ENCODE measurements at places on chromosomes 5 and 9. TPM values are rescaled to one million over a fixed set of nuclear protein-coding genes. Genes with fewer than 3 reads are reported as not detected.

- H3K27ac ChIP-seq: no peak overlapping the region
- no peak overlapping the region for H3K4me3 ChIP-seq
- no peaks in the 10 kb centered on the region for H3K27me3 ChIP-seq
- DNase-seq: no peak
- no peaks in the 10 kb centered on the region for H3K36me3 ChIP-seq
Measured at GRCh38 chr5:61168951-61169350, 6.7 kb upstream of the SMIM15 start.

DNA sequence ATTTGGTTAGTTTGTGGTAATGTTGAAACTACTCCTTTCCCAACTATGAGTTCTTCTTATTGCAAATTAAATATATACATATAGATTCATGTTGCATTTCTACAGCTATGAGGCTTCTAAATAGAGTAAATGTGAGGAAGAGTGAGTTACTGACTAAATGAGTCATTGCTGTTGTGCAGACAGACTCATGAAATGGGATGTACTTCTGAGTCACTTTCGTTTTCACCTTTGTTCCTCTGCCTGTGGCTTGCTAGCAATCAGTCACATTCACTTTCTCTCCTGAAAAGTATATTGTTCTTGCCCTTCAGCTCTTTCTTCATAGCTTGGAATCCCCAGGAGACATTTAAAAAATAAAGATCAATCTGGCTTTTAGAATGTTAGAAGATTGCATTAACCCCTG lies 295.5 kb upstream of the SMC2 start:
- no peaks in the 10 kb centered on the region for H3K27me3 ChIP-seq
- H3K4me1 ChIP-seq: no peaks in the 10 kb centered on the region

GRCh38 chr5:172672681-172673080 lies 31.6 kb downstream of the NEURL1B start:
- DNase-seq: no peak
- H3K4me3 ChIP-seq: no peak overlapping the region
- no peak overlapping the region for H3K27ac ChIP-seq

GRCh38 chr9:92764381-92764987 lies at the start of gene BICD2:
BICD2 (minus strand) TSS chr9:92764833; CDS start chr9:92764744, 89 bp downstream.
- H3K36me3 ChIP-seq: no peaks in the 10 kb centered on the region
- H3K4me3 ChIP-seq: peak within 1 kb of the TSS; percentile 99
- no peak for DNase-seq
- no peaks in the 10 kb centered on the region for H3K27me3 ChIP-seq
- H3K27ac ChIP-seq: peak within 1 kb of the TSS; percentile 99

DNA sequence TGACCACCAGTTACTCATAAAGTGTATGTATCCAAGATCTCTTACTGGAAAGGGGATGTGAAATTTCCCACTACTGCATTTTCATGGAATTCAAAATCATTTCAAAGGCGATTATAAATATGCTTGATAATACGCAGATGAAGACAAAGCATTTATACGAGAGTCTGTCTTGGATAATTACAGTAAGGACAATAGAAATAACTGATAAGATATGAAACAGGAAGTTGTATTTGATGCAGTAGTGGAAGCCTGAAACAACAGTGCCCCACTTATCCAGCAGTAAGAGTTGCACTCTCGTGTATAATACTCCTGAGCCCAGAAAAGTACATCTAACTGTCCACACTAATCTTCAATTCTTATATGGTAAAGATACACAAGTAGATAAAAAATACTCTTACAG lies 188.7 kb upstream of the POU5F2 start:
- H3K4me1 ChIP-seq: no peaks in the 10 kb centered on the region
- H3K27ac ChIP-seq: no peak overlapping the region
- DNase-seq: no peak
- no peak overlapping the region for H3K4me3 ChIP-seq
- no peaks in the 10 kb centered on the region for H3K27me3 ChIP-seq

CNTNAP3B gene
- total RNA-seq: 52.0 TPM

GRCh38 chr5:74648835-74649293 lies 8.3 kb upstream of the ENC1 start:
- DNase-seq: no peak
- no peaks in the 10 kb centered on the region for H3K36me3 ChIP-seq
- H3K4me1 ChIP-seq: no peaks in the 10 kb centered on the region
- no peak overlapping the region for H3K27ac ChIP-seq
- H3K4me3 ChIP-seq: no peak overlapping the region

DNA sequence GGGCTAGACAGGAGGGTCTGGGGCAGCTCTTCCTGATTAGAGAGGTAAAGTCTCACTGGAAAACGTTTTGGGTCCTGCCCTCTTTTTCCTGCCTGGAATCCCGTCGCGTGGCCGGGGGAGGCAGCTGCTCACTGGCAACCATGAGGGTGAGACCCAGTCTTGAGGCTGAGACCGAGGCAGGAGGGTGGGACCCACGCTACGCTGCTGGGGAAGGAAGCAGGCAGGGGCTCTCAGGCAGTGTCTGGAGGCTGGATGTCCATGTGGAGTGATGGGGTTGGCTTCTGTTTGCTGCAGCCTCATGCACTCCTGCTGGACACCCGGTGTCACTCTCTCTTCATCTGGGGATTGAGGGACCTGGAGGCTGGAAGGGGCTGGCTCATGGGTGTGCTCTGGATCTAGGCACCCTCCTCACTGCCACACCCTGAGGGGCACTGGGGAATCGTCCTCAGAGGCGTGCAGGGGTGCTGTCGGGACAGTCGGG lies 11.3 kb upstream of the SLC2A6 start:
- peaks cover 9% of the 10 kb centered on the region for H3K27me3 ChIP-seq
- H3K4me1 ChIP-seq: no peaks in the 10 kb centered on the region
- no peaks in the 10 kb centered on the region for H3K36me3 ChIP-seq
- no peak overlapping the region for H3K4me3 ChIP-seq
- H3K27ac ChIP-seq: no peak overlapping the region

DNA sequence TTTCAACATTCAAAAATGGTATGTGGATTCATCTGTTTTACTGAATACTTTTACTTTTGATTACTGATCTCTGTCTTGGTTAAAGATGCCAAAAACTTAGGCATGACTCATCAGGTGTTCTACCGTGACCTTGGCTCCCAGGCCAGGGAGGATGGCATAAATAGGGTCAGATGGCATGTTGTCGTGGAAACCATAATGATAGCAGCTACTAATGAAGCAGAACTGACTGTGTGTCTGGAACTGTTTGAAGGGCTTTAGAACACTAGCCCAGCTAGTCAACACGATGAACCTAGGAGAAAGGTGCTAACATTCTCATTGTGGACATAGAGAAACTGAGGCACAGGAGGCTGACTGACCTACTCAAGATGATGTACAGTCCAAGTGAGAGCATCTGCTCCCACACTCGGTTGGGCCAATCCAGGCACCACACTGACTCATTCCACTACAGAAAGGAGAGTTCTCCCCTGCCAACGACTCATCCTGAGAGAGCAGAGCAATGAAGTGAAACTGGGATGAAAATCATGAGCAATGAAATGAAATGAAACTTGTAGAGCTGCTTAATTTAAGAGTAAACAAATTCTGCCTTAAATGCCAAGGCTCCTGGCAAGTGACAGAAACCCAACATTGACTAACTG lies 116.0 kb downstream of the TENT4A start:
- H3K27ac ChIP-seq: no peak overlapping the region
- no peaks in the 10 kb centered on the region for H3K27me3 ChIP-seq
- no peak for DNase-seq
- H3K4me1 ChIP-seq: peaks cover 15% of the 10 kb centered on the region
- H3K36me3 ChIP-seq: no peaks in the 10 kb centered on the region
- no peak overlapping the region for H3K4me3 ChIP-seq

- no peaks in the 10 kb centered on the region for H3K4me1 ChIP-seq
- H3K27ac ChIP-seq: no peak overlapping the region
- DNase-seq: peak; percentile 44
- peaks cover 54% of the 10 kb centered on the region for H3K27me3 ChIP-seq
- H3K4me3 ChIP-seq: peak overlapping the region; percentile 21
Measured at GRCh38 chr5:180590543-180591310, 572 bp downstream of the SCGB3A1 start.

BNIP1 gene
- 11.8 TPM for total RNA-seq

GRCh38 chr5:95621839-95622629 lies 2.1 kb downstream of the GPR150 start:
- no peak overlapping the region for H3K4me3 ChIP-seq
- H3K4me1 ChIP-seq: no peaks in the 10 kb centered on the region
- H3K27me3 ChIP-seq: peaks cover 5% of the 10 kb centered on the region
- no peak for DNase-seq

GRCh38 chr5:55634209-55634805 lies 77.8 kb downstream of the SLC38A9 start:
- peak overlapping the region; percentile 1 for H3K4me3 ChIP-seq
- no peaks in the 10 kb centered on the region for H3K36me3 ChIP-seq
- H3K27me3 ChIP-seq: no peaks in the 10 kb centered on the region
- peak overlapping the region; percentile 50 for H3K27ac ChIP-seq

DNA sequence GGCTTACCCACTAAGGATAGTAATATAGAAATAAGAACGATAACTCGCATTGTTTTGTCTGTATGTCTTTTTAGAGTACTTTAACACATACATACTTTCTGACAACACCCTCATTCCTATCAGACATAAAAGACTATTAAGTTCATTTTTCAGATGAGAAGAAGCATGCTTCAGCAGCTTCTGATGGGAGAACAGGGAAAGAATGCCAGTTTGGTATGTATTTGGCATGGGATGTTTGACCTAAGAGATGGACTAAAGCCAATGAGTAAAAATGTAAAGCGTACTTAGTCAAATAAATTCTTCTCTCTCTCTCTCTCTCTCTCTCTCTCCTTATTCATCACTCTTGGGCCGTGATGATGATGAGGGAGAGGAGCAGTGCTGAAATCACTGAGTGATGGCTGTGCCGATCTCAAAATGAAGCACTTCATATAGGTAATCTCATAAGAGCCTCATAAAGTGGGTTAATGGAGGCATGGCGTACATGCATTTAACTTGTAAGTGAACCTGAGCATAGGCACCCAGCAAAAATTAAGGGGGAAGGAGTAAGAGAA lies 71.5 kb downstream of the SLIT3 start:
- no peak overlapping the region for H3K27ac ChIP-seq
- H3K4me1 ChIP-seq: peaks cover 14% of the 10 kb centered on the region
- DNase-seq: no peak
- H3K27me3 ChIP-seq: no peaks in the 10 kb centered on the region
- H3K36me3 ChIP-seq: no peaks in the 10 kb centered on the region
- H3K4me3 ChIP-seq: no peak overlapping the region

SURF6 gene
- 16.3 TPM for total RNA-seq

GRCh38 chr5:80368661-80369480 lies 39.0 kb upstream of the ZFYVE16 start:
- H3K27ac ChIP-seq: no peak overlapping the region
- no peaks in the 10 kb centered on the region for H3K27me3 ChIP-seq
- H3K36me3 ChIP-seq: no peaks in the 10 kb centered on the region
- no peak overlapping the region for H3K4me3 ChIP-seq
- no peak for DNase-seq
- no peaks in the 10 kb centered on the region for H3K4me1 ChIP-seq

PALM2AKAP2 gene
- total RNA-seq: 2.9 TPM

GRCh38 chr9:87371795-87372355 lies 125.8 kb upstream of the DAPK1 start:
- no peak overlapping the region for H3K27ac ChIP-seq
- H3K36me3 ChIP-seq: no peaks in the 10 kb centered on the region
- H3K4me1 ChIP-seq: no peaks in the 10 kb centered on the region
- H3K4me3 ChIP-seq: no peak overlapping the region

TEX48 gene
- total RNA-seq: not detected

GRCh38 chr5:7794311-7794710 lies 56.6 kb downstream of the CFAP90 start:
- no peaks in the 10 kb centered on the region for H3K4me1 ChIP-seq
- DNase-seq: no peak
- no peak overlapping the region for H3K4me3 ChIP-seq
- no peak overlapping the region for H3K27ac ChIP-seq
- no peaks in the 10 kb centered on the region for H3K36me3 ChIP-seq
- H3K27me3 ChIP-seq: no peaks in the 10 kb centered on the region

DNA sequence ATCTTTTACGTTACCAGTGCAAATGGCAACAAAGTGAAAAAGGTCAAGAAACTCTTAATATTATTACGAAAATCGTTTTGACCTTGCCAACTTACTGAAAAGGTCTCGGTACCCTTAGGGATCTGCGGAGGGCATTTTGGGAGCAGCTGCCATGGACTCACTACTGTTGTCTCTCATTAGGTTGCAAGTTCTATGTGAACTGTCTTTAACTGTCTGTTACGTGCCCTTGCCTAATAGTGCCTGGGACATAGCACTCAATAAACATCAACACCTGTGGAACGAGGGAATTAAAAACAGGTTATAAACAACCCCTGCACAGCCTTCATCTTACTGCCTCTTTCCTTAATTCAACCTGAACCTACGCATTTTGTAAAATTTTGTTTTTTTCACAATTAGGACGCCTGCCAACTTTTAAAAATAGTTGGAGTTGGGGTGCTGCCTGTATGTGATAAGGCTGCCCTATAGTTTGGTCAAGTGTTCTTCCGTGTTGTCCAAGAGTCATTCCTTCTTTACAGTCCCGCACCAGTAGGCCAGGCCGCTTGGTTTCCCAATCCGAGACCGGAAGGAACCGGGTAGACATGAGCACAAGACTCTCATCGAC lies 527 bp upstream of the SREK1 start:
- H3K27ac ChIP-seq: peak overlapping the region; percentile 99
- H3K36me3 ChIP-seq: no peaks in the 10 kb centered on the region
- H3K27me3 ChIP-seq: no peaks in the 10 kb centered on the region
- DNase-seq: no peak

GRCh38 chr9:109912726-109913460 lies 132.9 kb downstream of the PALM2AKAP2 start:
- no peak for DNase-seq
- no peaks in the 10 kb centered on the region for H3K27me3 ChIP-seq
- peaks cover 11% of the 10 kb centered on the region for H3K4me1 ChIP-seq
- no peak overlapping the region for H3K4me3 ChIP-seq

CD74 gene
- 176 TPM for total RNA-seq

DNA sequence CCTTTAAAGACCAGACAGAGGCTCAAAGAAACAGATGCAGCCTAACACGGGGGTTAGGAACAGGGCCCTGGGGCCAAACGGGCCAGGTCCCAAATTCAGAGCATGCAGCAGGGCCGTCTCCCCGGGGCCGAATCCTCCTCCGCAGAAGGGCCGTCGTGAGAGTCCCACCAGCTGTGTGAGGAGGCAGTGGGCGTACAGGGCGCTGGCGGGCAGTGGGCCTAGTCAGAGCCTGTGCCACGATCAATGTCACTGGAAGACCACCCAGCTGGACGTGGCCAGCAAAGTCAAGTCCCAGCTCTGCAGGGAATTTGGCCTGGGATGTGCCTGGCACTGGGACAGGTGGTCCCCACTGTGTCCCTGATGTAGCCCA lies 15.8 kb upstream of the FCN2 start:
- no peaks in the 10 kb centered on the region for H3K4me1 ChIP-seq
- H3K27ac ChIP-seq: no peak overlapping the region
- DNase-seq: peak; percentile 48
- H3K27me3 ChIP-seq: no peaks in the 10 kb centered on the region

FAM78A gene
- total RNA-seq: 3.0 TPM

HRCT1 gene
- 6.4 TPM for total RNA-seq

- no peaks in the 10 kb centered on the region for H3K36me3 ChIP-seq
- no peaks in the 10 kb centered on the region for H3K4me1 ChIP-seq
- DNase-seq: no peak
- H3K27me3 ChIP-seq: no peaks in the 10 kb centered on the region
- H3K4me3 ChIP-seq: no peak overlapping the region
Measured at GRCh38 chr9:37371565-37372464, 50.7 kb upstream of the GRHPR start.
